ENCODE measurements at places on chromosomes 3 and 15.

GRCh38 chr3:36648241-36649034, 115.9 kb downstream of the DCLK3 start:
- no peak for DNase-seq

GRCh38 chr3:16839271-16840100, 45.3 kb upstream of the PLCL2 start:
- DNase-seq = no peak

DNA sequence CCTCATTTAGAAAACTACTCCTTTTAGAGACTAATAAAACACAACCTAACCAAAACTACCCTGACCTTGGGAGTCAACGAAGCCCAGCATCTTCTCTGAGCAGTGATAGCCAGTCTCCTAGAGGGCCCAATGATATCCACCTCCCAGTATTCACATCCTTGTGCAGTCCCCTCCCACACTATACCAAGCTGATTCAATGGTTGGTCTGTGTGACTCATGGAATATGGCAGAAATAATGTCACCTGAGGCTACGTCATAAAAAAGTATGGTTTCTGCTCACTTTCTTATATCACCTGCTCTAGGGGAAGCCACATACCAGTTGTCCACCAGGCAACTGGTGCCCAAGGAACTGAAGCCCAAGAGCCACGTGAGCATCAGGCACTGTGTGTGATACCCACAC, 21.4 kb upstream of the USF3 start:
- no peak for DNase-seq

DNA sequence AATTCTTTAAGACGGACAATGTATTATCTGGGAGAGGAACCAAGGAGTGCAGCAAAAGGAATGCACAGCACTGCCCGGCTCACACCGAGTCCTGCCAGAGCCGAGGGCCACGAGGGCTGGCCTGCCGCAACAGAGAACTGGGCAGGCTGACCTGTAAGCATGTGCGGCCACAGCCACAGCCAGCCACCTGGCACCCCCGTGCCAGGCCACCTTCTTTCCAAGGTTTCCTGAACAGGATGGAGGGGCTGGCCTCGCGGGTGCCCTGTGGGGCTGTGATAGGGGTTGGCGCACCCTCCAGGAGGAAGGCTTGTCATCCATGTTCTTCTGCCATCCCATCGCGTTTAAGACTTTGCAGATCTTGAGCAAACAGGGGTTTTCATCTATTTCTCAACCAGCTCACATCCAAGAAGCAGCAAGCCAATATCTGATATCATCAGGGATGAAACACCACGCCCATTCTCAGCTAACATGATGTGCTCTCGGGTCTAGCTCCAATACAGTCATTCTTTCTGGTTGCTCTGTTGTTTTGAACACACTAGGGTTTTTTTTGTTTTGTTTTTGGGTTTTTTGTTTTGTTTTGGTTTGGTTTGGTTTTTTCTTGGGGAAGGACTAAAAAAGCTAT, 10.2 kb downstream of the CA12 start:
- DNase-seq = peak; percentile 10

GRCh38 chr15:95825671-95826411, 504.7 kb upstream of the NR2F2 start:
- DNase-seq = no peak

GRCh38 chr3:20376665-20377217, 190.7 kb upstream of the SGO1 start:
- no peak for DNase-seq

DNA sequence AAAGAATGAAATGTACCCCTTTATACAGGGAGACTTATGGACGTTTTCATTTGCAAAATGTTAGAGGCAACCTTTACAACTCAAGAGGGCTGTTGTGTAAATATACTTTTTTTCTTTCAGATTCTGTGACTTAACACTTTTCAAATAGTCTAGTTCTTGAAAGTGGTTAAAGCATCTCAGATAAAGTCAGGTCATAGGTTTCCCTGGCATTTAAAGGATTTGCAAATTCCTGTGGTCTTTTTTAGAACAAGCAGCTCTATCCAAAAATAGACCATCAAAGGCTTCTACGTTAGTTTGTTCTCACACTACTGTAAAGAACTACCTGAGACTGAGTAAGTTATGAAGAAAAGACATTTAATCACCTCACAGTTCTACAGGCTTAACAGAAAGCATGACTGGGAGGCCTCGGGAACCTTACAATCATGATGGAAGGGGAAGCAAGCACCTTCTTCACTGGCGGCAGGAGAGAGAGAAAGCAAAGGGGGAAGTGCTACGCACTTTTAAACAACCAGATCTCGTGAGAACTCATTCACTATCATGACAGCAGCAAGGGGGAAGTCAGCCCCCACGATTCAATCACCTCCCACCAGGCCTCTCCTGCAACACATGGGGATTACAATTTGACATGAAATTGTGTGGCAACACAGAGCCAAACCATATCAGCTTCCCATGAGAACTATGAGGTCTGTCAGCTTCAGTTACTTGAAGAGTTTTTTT, 23.3 kb upstream of the GABRR3 start:
- DNase-seq = no peak

- no peak for DNase-seq
Measured at GRCh38 chr3:133443649-133444422, 44.0 kb downstream of the BFSP2 start.

DNA sequence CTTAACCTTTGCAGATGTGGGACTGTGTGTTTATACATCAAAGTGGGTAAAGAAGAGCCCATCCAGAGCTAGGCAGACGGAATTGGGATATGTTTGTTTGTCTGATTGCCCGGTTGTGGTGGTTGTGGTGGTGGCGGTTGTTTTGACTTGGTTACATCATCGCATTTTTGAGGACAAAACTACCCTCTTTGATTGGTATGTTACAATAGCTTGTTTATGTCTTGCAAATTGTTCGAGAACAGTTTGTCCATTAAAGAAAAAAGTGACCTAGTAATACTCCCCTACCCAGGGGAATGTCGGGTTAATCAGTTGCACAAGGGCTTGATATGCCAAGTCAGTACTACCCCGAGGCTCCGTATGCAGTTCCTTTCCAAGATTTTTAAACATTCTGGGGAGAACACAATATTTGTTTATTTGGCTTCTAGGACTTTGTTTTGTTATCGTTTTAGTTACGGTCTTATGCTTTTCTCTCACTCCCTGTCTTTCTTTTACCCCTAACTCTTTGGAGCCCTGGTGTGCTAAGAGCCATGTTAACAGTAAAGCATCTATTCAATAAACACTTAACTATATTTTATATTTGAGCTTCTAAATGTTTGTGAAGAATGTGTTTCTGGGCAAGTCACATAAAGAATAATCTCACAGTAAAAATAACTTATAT, 315.4 kb downstream of the LPP start:
- no peak for DNase-seq

DNA sequence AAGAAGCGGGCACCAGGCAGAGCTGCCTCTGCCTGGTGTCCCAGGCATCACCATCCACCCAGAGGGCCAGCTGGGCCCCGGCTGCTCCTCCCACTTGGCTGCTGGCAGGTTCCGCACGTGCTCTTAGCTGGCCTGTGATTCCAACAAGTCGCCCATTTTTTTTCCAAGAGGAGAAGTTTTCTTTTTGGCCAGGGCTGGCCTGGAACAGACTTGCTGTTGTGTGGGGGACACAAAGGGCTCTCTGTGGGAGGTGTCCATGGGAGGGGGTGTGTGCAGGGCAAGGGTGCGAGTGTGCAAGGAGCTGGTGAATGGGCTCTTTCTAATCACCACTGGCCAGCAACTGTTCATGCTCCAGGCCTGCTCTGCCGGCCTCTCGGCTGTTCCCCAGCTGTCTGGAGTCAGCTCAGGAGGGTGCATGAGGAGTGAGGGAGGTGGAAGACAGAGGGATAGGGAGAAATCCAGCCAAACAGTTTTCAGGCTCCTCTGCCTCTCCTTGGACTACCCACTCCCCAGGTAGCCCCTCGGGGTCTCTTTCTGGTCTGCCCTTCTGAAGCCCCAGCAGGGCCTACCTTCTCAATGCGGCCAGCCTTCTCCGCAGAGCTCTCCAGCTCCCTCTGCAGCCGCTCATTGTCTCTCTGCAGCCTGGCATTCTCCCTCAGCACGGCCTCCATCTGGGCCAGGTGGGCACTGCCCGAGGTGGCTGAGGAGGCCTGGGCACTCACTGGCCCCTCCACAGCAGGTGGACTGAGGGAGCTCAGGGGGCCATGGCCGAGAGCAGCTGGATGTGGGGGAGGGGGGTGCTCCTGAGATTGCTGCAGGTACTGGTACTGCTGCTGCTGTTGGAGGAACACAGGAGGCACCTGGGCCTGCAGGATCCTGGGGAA, 7.1 kb downstream of the AMOTL2 start:
- DNase-seq = no peak

DNA sequence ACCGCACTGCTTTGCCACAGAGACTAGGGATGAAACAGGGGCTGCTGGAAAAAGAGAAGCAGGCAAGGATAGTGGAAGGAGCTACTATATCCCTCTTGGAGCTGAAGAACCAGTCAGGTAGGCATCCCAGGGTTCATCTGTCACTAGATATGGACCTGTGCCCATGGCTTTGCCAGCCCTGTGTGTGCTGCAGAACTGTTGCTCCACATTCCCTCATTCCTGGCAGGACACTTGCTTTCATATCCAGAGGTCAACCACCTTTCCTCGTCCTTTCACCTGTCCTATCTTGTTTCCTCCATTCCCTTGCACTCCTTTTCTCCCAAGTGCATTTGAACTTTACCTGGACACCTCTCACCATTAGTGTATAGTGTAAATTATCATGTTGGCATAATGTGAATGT, 12.0 kb downstream of the SNRK start:
- no peak for DNase-seq

DNA sequence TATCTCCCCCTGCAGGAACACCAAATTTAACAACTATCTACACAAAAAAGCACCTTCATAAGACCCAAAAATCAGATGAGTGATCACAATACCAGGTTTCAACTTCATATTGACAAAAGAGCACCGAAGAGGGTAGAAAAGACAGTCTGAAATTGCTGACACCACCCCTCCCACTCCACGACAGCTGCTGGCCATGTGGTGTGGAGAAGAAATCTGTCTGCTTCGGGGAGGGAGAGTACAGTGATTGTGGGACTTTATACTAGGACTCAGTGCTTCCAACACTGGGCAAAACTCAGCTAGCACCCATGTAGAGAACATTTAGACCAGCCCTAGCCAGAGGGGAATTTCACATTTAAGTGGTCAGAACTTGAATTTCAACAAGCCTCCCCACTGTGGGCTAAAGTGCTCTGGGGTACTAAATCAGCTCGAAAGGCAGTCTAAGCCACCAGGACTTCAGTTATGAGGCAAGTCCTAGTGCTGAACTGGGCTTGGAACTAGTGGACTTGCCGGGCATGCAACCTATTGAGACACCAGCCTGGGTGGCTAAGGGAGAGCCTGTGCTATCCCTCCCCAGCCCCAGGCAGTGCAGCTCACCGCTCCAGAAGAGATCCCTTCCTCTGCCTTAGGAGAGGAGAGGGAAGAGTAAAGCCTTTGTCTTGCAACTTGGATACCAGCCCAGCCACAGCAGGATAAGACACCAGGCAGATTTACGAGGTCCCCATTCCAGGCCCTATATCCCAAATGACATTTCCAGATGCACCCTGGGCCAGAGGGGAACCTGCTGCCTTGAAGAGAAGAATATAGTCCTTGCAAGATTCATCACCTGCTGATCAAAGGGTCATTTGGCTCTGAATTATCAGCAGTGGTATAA, 44.6 kb upstream of the POU1F1 start:
- DNase-seq = no peak
